ENCODE measurements at places on chromosomes 5 and 9.

DNA sequence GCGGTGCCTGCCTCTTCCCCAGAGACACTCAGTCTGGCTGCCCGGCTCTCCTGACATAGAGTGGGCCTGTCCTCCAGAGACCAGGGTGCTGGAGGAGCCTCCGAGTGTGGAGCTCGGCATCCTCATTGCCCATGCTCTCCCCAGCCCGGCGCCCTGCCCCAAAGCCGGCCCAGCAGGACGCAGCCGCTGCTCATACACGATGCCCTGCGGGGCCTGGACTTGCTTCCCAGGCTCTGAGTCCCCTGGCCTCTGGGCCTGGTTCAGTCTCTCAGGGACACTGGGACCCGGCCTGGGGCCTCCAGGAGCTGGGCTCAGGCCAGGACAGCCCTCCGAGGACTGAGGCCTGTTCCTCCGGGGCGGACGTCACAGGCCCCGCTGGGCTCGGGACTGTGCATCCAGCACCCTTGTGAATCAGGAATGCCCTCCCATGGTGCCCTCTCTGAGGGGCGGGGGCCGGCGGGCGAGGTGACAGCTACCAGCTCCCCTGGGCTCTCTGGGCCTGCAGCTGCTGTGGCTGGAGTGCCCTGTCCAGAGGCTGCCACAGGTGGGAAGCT lies 23.2 kb downstream of the TPPP start:
- DNase-seq, result no peak

DNA sequence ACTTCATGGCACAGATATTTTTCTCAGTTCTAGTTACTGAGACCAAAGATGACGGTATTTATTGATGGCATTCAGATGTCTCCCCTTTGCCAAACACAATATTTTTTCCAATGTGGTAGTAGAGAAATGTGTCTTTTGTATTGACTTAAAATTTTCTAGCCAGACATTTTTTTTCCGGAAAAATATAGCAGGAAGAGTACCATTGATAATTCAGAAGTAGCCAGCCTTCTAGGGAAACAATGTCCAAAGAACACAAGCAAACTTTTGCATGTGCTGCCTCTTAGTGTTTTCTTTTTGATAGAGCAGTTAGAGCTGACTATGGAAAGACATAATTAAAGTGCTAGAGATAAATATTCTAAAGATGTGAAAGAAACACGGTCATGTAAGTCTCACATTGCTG lies 231.4 kb downstream of the MARCHF11 start:
- no peak for DNase-seq

DNA sequence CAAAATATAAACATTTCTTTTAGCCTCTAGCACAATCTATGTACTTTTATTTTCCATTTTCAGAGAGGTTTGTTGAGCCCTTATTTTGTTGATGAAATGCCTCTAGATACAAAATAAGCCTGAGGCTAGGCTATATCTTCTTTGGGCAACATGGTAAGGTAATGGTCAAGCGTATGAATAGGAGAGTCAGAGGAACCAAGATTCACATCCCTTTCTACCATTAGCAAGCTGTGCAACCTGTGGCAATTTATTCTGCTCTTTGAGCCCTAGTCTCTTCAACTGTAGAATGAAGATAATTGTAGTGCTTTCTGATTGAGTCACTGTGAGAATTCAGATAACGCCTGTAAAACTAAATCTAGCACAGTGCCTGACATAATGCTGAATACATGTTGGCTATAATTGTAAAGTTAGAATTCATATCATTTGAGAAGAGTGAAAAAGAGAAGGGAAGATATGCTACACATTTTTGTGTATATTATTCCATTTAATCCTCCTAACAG lies 412.5 kb downstream of the CCDC171 start:
- no peak for DNase-seq

DNA sequence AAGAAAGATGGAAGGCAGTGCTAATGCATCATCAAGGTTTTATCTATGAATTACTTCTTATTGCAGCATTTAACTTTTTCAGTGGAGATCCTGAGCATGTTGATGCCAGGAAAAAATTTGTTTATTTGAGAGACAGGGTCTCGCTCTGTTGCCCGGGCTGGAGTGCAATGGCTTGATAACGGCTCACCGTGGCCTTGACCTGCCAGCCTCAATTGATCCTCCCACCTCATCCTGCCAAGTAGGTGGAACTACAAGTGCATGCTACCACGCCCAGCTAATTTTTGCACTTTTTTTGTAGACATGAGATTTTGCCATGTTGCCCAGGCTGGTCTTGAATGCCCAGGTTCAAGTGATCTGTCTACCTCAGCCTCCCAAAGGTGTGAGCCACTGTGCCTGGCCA lies 47.2 kb downstream of the AOPEP start:
- no peak for DNase-seq

DNA sequence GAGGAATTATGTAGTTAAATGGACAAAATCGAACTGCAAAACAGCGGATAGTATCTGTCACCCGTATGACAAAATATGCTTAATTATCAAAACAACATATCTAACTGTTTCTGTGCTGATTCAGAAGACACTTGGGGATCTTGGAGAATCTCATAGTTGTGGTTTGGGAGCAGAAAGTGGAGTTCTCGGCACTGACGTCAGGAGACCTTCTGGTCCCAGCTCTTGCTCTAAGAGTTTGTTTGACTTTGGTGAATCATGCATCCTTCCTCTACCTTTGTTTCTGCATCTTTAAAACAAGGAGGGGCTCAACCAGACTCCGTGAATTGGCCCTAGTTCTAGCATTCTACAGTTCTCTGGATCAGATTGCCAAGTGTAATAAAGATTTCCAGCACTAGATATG lies 37.0 kb upstream of the TAF1L start:
- no peak for DNase-seq

GRCh38 chr9:93902051-93902779 lies 52.9 kb downstream of the BARX1 start:
- DNase-seq, result no peak

- no peak for DNase-seq
Measured at GRCh38 chr5:139492700-139493192, 10.2 kb upstream of the STING1 start.

DNA sequence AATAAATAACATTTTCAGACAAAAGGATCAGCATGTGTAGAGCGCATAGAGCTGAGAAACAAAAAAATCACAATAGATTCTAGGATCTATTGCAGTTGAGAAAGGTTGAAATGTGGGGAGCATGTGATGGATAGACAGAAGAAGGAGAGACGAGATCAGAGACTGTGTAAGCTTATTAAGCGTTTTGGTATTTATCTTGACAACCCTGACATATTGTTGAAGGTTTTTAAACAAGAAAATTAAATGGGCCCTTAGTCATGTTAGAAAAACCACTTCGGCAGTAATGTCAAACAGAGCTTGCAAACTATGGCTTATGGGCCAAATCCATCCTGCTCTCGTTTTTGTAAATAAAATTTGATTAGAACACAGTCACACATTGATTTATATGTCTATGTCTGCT lies 200.5 kb upstream of the KLF4 start:
- DNase-seq, result no peak

GRCh38 chr5:74952406-74952805 lies 86.2 kb upstream of the FAM169A start:
- DNase-seq, result no peak

- no peak for DNase-seq
Measured at GRCh38 chr9:32965999-32966722, 35.3 kb downstream of the APTX start.

DNA sequence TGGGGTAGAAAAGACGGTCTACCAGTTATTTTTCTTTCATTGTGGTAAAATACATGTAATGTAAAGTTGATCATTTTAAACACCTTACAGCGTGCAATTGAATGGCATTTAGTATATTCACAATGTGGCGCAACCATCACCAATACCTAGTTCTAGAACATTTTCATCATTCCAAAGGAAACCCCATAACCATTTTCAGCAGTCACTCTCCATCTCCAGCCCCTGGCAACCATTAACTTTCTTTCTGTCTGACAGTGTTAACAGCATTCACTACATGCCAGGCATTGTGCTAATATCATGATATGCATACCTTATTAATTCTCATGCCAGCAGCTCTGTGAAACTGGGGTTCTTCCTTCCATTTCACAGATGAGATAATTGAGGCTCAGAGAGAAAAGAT lies 32.0 kb downstream of the PTGS1 start:
- no peak for DNase-seq

- DNase-seq, result no peak
Measured at GRCh38 chr9:134550584-134550983, 91.0 kb upstream of the COL5A1 start.

DNA sequence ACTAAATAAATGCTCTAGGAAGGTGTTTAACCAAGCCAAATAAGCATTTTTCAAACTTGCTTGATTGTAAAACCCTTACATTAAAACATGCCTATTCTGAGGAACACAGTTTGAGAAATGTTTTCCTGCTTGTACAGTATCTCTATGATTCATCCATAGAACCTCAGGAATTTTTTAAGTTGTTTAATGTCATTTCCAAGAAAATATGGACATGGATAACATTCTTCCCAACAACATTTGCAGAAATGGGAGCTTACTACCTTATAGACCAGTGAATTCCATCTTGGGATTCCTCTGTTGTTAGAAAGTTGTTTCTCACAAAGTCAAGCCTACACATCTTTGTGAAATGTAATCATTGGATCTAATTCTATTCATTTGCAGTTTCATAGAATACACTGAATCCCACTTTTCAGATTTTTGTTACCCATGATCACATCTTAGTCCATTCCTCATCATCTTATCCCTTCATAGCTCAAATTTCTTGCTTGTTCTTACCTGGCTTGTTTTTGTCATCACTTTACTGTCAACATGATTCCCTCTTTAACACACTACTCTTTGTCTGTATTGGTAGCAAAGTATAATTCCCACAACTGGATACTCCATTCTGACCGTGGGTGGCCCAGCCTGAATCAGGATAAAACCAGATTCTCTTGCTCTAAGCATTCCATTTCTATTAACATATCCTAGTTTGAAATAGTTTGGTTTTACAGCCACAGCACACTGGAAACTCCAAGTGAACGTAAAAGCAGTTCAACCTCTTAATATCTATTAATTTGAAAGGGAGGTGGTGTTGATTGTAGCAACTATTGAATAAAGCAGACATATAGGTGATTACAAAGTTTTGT lies 49.4 kb upstream of the PAPPA start:
- DNase-seq, result no peak

- no peak for DNase-seq
Measured at GRCh38 chr5:78699552-78700153, 51.1 kb upstream of the LHFPL2 start.

DNA sequence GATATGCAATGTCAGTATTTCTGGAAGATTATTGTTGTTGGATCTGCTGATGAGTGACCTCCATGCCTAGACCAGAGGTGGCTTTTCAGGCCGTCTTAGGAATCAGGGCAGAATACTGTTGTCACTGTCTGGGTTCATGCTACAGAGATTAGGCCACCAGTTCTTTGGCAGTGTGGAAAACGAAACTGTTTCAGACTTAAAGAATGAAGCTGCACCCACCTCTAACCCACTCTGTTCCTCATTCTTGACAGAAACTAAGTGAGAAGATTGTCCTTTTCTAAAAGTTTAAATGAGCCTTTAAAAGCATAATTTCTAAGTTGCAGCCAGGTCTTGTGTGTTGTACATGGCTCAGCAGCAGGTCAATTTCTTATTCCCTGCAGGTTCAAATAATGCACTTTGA lies 444.3 kb downstream of the ENC1 start:
- no peak for DNase-seq

GRCh38 chr5:6861036-6861435 lies 147.8 kb downstream of the TENT4A start:
- DNase-seq, result no peak

DNA sequence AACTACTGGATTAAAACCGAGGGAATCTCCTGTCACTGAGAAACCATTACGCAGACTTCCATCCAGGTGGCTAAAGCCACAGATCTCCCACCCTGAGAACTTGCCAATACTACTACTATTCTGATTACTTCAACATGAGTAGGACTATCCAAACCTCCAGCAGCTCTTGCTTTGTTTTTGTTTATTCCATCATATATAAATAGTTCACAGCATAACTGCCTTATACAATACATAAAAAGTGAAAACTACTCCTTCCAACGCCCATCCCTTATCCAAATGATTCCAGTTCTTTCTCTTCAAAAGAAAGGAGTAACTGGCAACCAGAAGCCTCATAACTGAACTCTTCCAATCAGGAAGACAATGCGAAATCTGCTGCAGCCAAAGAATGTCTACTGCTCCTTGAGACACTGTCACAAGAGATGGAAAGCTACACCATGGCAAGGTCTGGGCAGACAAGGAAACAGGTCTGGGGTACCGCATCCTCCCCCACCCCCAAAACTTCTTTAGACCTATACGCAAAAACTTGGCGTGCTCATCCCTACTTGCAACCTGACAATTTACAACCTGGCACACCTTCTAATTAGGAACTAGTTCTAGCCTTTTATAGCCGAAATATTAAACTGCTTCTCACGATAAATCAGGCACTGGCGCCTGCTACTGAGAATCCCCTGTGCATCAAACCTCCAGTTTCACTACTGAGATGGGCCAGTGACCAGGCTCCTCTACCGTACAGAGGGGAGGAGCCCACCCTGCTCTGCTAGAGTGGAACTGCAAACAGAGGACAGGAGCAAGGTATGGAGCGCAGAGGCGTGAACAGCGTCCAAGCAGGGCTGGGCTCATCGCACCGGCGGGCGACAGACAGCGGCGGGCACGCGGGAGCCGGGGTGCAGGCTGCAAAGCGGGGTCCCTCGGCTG lies 986 bp downstream of the PLPP1 start:
- peak; percentile 32 for DNase-seq

GRCh38 chr5:142048272-142048671 lies 35.4 kb upstream of the GNPDA1 start:
- DNase-seq, result no peak

DNA sequence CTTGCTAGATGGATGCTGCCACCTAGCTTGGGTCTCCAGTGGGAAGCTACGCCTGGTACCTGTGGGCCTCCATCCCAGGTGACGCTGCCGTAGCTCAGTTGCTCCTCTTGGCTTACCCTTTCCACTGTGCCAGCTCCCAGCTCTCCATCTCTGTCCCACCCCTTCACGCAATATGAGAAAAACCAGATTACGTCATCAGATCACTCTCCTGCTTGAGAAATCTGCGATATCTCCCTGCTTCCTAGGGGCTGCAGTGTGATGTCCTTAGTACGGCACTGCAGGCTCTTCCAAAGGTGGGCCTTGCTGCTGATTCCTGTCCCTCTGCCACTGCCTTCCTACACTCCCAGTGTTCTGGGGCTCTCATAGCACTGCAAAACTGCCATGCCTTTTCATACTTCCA lies 28.9 kb downstream of the NSG2 start:
- DNase-seq, result no peak

GRCh38 chr5:148401604-148402003 lies 17.8 kb downstream of the FBXO38 start:
- DNase-seq, result no peak

DNA sequence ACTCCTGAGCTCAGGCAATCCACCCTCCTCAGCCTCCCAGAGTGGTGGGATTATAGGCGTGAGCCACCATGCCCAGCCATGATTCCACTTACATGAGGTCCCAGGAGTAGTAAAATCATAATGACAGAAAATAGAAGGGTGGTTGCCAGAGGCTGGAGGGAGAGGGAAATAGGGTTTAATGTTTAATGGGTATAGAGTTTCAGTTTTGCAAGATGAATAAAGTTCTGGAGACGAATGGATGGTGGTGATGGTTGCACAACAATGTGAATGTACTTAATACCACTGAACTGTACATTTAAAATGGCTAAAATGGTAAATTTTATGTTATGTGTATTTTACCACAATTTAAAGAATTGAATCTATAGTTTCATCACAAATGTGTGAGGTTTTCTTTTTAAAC lies 146.5 kb upstream of the ABCA1 start:
- no peak for DNase-seq

- DNase-seq, result peak; percentile 76
Measured at GRCh38 chr5:132820162-132820754, 7.2 kb downstream of the SOWAHA start.

Data from NCI-H774 (cell line).